ENCODE measurements at places on chromosomes 3 and 15. TPM values are rescaled to one million over a fixed set of nuclear protein-coding genes. Genes with fewer than 3 reads are reported as not detected.
A peak's percentile ranks its signal among the peaks of the same experiment; 100 is the strongest.

DNA sequence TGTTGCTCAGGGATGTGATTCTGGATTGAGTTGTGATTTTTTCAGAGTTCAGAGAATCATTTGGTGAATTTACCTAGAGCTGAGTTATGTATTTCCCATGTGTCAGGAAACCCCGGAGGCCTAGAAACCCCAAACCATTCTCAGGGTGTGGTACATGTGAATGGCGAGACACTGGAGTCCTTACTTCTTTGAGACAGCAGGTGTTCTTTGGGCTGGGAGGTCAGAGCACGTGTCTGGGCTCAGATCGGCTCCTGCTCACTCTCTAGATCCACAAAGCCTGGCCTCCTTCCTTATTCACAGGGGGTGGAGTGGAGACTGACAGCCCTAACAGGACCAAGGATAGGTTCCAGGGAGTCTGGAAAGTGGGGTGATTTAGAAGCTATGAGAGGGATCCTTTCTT, 145.8 kb downstream of the CHDH start:
- DNase-seq: no peak

DNA sequence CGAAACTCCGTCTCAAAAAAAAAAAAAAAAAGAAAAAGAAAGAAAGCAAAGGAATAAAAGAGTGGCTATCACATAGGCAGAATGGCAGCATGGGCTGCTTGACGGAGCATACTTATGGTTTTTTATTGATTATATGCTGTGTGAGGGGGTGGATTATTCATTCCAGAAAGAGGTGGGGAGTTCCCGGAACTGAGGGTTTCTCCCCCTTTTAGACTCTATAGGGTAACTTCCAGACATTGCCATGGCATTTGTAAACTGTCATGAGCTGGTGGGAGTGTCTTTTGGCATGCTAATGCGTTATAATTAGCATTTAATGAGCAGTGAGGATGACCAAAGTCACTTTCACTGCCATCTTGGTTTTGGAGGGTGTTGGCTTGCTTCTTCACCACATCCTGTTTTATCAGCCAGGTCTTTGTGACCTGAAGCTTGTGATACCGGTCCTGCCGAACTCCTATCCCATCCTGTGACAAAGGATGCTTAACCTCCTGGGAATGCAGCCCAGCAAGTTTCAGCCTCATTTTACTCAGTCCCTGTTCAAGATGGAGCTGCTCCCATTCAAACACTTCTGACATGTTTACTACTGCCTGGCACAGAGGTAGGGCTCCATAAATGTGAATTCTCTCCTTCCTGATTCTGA, 15.8 kb upstream of the ABHD17C start:
- DNase-seq: no peak

The FOXL2NB gene
- total RNA-seq: 0.16 TPM

- DNase-seq: no peak
Observed at GRCh38 chr15:68374168-68374745, 57.7 kb downstream of the ITGA11 start.

GRCh38 chr3:187789872-187790271, 44.6 kb upstream of the BCL6 start:
- DNase-seq: no peak

- DNase-seq: no peak
Observed at GRCh38 chr3:115525731-115526130, 97.6 kb upstream of the GAP43 start.

DNA sequence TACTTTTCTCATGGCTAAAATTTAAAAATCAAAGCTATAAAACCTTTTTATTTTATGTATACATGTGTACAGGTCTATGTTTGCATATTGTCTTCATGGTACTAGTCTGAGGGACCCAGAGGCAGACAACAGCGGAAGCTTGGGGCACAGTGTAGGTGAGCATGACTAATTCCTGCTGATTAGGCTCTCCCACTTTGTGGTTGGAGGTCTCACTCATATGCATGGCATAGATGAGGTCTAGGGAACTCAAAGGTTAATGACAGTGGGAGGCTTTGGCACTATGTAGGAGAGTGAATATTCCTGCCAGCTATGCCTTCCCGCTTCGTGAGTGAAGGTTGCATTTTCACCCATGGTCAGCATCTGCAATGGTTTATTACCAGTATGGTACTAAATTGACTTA, 47.5 kb upstream of the AADACL2 start:
- no peak for DNase-seq

DNA sequence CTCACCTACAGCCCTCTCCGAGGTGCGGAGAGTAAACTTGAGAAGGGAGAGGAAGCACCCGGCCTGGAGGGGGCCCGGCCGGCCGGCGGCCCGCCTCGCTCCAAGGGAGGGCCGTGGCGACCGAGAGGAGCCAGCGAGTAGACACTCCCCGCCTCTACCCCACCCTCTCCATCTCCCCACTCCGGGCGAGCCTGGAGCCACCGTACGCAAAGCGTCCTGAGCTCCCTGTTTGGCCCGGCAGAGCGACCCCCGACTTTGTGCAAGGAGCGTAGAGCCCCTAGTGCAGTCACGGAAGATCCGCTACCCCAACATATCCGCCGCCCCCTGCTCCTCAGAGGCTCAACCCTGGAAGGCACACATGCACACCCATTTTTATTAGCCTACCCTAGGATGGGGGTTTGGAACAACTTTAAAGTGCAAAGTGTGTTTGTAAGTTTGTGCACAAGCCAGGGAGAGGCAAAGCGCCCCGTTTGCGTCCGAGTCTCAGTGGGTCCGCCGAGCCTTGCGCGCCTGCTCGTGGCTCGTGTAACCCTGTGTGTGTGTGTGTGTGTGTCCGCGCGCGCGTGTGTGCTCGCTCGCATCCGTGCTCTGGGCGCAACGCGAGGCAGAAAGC, 508 bp upstream of the SMAD6 start:
- DNase-seq: no peak

GRCh38 chr15:92049290-92049989, 195.9 kb downstream of the SLCO3A1 start:
- no peak for DNase-seq

- no peak for DNase-seq
Observed at GRCh38 chr3:57120451-57121174, 44.5 kb downstream of the IL17RD start.

- no peak for DNase-seq
Observed at GRCh38 chr15:74394090-74394846, 26.8 kb upstream of the CYP11A1 start.

The CFAP92 gene
- 2.2 TPM for total RNA-seq

DNA sequence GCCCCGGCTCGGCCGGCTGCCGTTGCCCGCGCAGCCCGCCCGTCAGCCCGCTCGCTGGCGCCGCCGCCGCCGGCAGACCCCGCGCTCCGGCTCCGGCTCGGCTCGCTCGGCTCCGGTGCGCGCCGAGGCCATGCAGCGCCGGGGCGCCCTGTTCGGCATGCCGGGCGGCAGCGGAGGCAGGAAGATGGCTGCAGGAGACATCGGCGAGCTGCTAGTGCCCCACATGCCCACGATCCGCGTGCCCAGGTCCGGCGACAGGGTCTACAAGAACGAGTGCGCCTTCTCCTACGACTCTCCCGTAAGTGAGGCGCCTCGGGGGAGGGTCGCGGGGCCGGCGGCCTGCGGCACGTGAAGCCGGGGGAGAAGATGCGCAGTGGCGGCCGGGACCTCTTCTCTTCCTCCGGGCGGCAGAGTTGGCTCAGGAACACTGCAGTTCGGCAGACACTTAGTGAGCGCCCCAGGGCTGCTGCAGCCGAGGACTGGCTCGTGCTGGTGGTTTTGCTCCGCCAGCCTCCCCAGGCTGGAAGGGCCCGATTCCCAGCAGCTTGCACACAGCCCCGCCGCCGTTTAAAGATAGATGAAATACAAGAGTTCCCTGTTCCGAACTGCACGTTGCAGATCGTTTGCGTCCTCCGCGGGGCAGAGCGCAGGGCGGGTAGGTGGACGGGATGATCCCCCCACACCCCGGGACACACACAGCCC, 407 bp downstream of the USP13 start:
- peak; percentile 69 for DNase-seq

GRCh38 chr15:84982301-84982920, 755 bp downstream of the PDE8A start:
- DNase-seq: no peak

The CCR8 gene
- not detected for total RNA-seq

- no peak for DNase-seq
Observed at GRCh38 chr3:191005790-191006189, 143.3 kb upstream of the GMNC start.

The RYR3 gene
- 15.4 TPM for total RNA-seq
